Foreskin keratinocyte (primary cell): ENCODE measurements at places on chromosomes 3 and 15.

DNA sequence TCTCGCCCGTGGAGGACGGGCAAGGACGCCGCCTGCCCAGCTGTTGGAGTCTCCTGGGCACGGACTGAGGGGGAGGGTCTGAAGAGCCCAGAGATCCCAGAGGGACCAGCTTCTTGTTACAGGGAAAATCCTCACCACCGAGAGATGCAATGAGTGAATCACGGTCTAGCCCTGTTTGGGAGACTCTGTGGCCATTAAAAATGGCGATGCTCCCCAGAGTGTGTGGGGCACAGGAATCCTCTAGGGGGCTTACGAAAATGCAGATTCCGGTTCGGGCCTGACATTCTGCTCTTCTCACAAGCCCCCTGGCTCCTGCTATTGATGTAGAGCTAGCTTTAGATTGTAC, 35.5 kb upstream of the EPHB3 start:
- peak; percentile 35 for DNase-seq

DNA sequence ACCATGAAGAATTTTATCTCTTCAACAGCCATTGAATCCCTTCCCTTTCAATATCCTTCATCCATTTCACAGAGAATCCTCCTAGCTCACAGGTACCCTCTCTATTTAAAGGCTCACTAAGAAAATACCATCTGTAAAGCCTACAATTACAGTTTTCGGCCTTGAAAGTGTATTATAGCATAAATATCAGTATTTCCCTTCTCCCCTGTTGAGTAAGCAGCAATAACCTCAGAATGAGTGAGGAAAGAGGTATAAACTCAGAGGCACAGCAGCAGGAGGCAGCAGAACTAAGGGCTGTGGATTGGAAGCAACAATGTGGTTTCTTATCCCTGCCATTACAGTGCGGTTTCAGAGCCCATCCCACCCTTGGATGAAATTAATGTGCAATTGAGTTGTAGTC, 360.6 kb upstream of the ATP10A start:
- DNase-seq: no peak

- no peak for DNase-seq
Observed at GRCh38 chr3:11373654-11374053, 101.5 kb downstream of the ATG7 start.

- DNase-seq: no peak
Observed at GRCh38 chr15:41879321-41879845, 14.5 kb downstream of the SPTBN5 start.

DNA sequence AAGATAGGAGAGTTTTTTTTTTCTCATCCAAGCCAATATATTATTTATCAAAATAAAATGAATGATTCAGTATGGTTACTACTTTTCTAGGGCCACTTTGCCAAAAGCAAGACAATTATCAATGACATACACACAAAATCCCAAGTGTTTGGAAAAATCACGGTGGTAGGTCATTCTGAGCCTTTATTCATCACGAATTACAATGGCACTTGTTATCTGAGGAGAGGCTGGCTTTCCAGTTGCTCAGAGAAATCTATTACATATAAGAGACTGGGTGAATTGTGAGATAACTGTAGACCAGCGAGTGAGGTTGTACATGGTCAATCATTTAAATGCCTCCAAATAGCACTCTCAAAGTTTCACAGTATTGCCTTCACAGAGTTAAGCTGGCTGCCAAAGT, 20.4 kb upstream of the FGF12 start:
- no peak for DNase-seq

GRCh38 chr15:90780916-90781315, 63.8 kb downstream of the BLM start:
- DNase-seq: no peak

- DNase-seq: no peak
Observed at GRCh38 chr3:155535098-155535497, 209.8 kb downstream of the PLCH1 start.

DNA sequence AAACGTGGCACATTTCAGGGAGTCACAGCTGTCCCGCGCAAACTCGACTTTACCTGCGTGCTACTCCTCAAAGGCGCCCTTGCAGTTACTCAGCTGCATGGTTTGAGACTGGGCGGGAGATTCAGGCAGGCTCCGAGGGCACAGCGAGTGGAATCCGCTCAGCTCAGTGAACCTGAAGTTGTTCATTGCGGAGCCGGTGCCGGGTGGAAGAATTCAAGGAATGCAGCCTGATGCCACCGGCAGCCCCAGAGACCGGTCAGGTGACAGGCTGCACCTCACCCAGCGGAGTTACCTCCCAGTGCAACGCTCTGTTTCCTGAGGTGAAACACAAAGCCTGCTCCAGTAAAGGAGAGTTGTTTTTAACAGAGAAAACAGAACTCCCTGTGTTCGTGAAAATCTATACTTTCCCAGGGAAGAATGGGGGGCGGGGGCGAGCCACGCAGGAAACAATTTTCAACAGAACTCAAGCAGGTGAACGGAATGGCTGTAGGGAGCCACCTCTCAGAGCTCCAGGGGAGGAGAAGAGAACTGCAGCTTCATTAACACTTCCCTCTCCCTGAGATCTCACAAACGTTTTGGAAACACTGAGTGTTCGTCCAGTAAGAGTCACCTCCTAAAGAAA, 3.8 kb downstream of the VEPH1 start:
- peak; percentile 58 for DNase-seq

GRCh38 chr3:119729996-119730395, 27.2 kb downstream of the CFAP91 start:
- DNase-seq: no peak

DNA sequence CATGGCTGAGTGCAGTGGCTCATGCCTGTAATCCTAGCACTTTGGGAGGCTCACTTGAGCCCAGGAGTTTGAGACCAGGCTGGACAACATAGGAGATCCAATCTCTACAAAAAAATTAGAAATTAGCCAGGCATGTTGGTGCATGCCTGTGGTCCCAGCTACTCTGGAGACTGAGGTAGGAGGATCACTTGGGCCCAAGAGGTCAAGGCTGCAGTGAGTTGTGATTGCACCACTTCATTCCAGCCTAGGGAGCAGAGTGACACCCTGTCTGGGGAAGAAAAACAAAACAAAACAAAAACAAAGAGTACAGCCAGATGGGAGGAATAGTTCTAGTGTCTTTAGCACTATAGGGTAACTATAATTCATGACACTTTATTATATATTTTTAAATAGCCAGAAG, 26.2 kb upstream of the COMMD4 start:
- no peak for DNase-seq

DNA sequence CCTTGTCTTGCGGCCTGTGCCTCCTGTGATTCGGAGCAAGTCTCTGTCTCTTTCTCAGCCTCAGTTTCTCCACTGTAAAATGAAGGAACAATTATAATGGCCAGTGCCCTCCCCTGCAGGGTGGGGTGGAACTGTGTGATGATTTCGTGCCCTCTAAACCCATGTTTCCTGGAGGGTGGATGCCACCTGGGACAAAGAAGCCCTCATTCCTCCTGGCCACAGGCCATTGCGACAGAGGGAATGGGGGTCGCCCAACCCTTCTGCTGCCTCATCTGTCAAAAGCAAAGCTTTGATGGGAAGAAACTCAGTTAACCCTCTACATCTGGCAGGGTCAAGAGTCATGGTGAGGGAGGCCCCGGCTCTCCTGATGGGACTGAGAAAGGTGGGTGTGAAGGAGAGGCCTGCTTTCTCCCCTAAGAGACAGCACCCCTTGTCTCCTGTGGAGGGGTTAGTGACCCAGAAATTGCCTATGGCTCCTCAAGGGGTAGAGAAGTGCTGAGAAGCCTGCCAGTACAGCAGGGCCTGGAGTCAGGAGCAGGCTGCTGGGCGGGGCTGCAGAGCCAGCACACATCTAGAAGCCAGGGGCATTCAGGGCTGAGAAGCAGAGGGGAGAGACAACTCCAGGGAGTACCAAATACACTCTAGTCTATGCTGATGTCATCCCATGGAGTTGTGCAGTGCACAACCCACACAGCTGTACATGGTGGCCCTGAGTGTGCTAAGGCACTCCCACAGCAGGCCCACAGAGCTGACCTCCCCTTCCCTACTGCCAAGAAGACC, 61.0 kb downstream of the PLXNA1 start:
- DNase-seq: no peak

DNA sequence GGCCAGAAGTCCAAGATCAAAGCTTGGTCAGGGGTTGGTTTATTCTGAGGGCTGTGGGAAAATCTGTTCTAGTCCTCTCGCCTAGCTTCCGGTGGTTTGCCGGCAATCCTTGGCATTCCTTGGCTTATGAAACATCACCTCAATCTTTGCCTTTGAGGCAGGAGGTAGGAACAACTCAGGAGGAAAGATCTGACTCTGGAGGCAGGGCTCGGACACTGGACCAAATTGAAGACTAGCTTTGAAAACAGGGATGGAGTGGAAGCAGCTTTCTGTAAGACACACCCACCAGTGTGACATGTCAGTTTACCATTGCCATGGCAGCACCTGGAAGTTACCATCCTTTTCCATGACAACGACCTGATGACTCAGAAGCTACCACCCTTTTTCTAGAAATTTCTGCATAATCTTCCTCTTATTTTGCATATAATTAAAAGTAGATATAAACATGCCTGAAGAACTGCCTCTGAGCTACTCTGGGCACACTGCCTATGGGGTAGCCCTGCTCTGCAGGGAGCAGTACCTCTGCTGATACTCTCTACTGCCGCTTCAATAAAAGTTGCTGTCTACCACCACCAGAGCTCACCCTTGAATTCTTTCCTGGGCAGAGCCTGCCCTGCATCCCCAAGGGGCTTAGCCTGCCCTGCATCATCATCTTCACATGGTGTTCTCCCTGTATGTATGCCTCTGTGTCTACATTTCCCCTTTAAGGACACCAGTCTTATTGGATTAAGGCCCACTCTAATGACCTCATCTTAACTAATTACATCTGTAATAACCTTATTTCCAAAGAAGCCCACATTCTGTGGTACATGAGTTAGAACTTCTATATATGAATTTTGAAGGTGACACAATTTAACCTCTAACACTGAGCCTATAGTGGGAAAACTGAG, 38.3 kb upstream of the TM4SF4 start:
- no peak for DNase-seq

GRCh38 chr3:42119561-42120355, 28.6 kb downstream of the TRAK1 start:
- DNase-seq: no peak

DNA sequence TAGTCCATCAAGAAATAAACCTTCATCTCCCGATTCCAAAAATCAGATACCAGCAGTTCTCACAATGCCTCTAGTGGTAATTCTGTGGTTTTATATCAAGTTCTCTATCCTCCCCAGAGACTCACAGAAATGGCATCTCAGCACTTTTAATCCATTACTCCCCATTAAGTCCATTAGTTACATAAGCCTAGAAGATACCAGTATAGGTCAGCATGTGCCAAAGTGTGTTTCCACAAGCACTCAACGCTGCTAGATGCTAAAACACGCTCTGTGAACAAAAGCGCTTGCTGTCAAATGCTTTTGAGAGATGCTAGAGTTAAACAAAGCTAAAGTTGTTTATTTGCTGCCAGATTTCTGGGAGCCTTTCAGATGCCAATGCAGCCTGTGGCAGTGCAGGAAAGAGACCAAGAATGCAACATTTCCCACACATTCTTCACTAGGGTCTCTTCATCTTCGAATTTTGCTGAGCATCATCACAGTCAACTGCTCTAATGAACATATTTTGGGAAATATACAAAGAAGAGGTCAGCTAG, 918.8 kb upstream of the CFAP20DC start:
- DNase-seq: no peak

DNA sequence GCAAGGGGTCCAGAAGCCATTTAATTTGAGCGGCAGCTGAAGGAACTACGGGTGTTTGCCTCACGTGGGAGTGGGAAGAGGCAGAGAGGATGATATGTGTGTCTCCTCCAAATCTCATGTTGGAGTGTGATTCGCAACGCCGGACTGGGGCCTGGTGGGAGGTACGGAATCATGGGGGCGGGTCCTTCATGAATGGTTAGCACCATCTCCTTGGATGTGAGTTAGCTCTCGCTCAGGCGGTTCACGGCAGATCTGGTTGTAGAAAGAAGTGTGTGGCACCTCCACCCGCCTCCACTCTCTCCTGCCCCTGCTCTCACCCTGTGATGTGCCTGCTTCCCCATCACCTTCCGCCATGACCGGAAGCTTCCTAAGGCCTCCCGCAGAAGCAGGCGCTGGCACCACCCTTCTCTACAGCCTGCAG, 25.4 kb downstream of the XXYLT1 start:
- DNase-seq: no peak

DNA sequence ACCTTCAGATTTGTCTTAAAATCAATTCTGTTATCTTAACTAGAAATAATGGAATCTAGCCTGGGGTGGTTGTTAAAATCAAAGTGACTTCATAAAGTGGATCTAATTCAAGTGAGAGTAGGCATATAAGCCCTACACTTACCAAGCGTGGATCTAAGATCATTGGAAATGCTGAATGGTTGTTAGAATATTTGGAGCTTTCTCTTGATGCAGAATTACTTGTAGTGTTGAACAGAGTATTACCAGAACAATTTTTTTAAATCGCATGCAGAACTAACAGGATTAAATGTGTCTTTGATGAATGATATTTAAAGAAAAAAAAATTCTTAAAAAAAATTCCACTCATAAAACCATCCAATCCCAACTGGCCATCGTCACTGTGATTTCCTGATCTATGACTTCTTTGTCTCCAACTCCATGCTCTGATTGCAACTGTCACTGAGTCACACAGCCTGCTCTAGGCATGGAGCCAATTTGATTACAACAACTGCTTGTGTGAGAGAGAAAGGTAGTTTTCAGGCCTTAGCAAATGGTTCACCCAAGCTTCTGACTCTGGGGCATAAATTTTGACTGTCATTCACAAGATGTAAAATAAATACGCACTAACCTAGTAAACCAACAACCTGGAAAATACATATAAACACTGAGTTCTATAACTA, 25.9 kb upstream of the SPRED1 start:
- peak; percentile 92 for DNase-seq

- no peak for DNase-seq
Observed at GRCh38 chr3:53046171-53047170, 598 bp upstream of the SFMBT1 start.

DNA sequence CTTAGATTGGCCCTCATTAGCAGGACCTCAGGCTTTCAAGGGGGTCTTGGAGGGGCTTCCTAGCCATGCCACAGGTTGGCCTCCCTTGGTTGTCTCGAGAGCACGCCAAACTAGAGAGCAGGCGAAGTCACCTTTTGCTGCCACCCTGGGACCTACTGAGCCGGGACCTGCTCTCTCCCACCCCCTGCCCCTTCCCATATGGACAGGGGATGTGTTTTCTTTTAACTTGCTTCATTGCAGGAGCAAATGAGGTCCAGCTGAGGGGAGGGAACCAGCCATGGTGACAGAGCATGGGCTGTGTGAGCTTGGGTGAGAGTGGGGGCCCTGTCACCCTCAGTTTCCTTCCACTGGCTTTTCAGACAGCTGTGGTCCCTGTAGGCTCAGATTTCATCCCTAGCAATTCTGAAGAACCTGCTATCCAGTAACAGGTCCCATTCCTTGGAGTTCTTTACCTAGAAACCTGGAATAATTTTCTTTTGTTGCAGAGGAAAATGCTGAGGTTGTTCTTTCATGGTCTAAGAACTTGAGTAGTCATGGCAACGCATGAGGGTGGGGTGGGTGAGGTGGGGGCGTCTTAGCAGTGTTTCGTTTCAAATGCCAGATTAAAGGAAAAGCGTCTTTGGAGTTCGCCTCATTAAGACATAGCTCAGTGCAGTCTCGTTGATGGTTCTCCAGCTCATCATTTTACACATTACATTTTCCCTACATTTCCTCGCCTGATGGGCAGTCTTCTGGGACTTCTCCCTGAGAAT, 20.1 kb upstream of the MAGEF1 start:
- no peak for DNase-seq
